Choroid plexus epithelial cell (primary cell): ENCODE measurements at places on chromosomes 1 and 21.
A peak's percentile ranks its signal among the peaks of the same experiment; 100 is the strongest.

- peak; percentile 67 for DNase-seq
These were observed 49.3 kb downstream of the AZIN2 start for GRCh38 chr1:33130297-33130696.

GRCh38 chr1:11797525-11798216, 8.1 kb downstream of the MTHFR start:
- peak; percentile 88 for DNase-seq

DNA sequence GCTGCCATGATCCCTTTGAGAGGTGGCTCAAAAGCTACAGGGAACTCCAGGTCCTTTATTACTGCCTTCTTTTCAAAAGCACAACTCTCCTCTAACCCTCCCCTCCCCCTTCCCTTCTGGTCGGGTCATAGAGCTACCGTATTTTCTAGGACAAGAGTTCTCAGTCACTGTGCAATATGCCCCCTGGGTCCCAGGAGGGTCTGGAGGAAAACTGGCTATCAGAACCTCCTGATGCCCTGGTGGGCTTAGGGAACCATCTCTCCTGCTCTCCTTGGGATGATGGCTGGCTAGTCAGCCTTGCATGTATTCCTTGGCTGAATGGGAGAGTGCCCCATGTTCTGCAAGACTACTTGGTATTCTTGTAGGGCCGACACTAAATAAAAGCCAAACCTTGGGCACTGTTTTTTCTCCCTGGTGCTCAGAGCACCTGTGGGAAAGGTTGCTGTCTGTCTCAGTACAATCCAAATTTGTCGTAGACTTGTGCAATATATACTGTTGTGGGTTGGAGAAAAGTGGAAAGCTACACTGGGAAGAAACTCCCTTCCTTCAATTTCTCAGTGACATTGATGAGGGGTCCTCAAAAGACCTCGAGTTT, 3.1 kb downstream of the BTG2 start:
- no peak for DNase-seq

- no peak for DNase-seq
These were observed 14.5 kb downstream of the ACTRT2 start for GRCh38 chr1:3035563-3036446.

DNA sequence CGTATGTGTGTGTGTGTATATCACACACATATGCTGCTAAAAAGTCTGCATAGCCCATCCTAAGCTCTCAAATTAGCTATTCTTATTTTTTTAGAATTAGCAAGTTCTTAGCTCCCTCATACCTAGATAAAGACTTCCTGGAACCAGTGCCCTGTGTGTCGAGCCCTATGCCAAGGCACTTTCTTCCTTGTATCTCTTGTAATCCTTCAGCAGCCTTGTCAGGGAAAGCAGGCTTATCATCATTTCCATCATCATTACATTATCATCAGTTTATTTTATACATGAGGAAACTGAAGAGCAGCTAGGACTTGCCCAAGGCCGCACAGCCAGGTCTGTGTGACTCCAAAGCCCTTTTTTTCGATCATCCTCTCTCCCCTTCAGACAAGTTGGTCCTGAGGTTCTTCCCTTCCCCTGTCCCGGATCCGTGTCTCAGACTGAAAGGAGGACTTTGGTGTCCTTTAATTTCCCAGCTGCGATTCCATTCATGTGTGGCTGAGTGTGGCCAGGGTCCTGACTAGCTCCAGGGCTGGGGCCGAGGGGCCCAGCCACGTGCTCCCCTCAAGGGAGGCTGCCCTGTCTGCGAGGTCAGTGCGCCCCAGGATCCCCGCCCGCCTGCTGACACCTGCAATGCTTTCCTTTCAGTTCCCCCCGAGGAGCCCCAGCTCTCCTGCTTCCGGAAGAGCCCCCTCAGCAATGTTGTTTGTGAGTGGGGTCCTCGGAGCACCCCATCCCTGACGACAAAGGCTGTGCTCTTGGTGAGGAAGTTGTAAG, 24.9 kb downstream of the IL6R start:
- no peak for DNase-seq

- DNase-seq, result no peak
These were observed 50.8 kb downstream of the TOMM20 start for GRCh38 chr1:235077571-235078479.

DNA sequence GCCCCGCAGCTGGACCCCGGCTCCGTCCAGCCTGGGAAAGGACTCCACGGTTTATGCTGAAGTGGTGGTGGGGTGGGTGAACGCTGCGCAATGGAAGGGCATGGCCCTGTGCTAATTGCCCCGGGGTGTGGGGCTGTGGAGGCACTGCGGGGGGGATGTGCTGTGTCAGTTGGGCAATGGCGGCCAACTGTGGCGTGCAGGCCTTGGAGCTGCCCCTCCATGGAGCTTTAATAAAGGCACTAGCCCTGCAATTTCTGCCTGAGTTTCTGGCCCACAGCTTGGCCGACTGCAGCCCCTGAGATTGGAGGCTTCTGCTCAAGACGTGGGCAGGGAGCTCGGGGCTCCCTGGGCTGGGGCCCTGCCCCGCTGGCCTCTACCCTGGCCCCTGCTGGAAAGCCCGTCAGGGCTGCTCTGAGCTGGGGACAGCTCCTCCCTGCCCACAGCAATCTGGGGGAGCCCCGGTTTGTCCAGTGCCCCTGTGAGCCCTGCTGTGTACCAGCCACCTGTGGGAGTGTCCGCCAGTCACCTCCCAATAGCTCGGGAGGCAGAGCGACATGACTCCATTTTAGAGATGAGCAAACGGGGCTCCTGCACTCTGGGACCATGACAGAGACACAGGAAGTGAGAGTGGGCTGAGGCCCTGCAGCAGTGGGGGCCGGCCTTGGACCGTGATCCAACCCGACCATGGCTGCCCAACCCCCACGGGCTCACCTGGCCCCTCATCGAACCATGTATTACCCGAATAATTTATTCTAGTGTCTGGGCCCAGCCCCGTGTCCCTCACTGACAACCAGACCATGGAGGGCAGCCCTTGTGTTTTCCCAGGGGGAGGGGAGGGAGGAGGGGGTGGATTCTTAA, 8.7 kb upstream of the TNFRSF14 start:
- no peak for DNase-seq

GRCh38 chr1:201719812-201720521, 109.0 kb upstream of the IPO9 start:
- peak; percentile 98 for DNase-seq

GRCh38 chr1:162400790-162401355, 11.1 kb downstream of the SH2D1B start:
- DNase-seq, result no peak

- no peak for DNase-seq
These were observed 153.8 kb downstream of the MRPL39 start for GRCh38 chr21:25453524-25453923.

DNA sequence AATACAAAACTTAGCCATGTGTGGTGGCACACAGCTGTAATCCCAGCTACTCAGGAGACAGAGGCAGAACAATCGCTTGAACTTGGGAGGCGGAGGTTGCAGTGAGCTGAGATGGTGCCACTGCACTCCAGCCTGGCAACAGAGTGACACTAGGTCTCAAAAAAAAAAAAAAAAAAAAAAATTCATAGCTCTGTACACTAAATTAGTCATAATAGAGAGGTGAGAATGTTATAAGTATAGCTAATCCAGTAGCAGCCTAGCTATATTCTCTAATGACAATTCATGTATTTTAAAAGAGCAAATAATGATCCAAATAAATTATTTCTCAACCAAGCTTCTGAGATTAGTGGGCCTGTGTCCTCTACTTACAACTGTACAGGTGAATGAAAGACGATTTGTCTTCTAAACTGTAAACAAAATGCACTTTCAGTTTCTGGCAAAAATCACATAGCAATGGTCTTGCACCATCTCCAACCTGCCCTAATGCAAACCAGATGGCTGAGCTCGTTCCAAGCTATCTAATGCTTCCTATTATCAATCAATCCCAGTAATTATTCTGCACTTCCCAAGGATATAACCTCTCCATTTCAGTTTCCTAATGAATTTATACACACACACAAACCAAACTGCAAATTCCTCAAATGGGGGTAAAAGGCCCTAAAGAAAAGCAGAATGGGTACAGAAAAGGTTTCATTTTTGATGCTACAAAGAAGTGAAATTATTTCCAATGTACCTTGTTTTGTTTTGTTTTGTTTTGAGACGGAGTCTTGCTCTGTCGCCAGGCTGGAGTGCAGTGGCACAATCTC, 56.5 kb downstream of the GATAD2B start:
- DNase-seq, result peak; percentile 72

- DNase-seq, result no peak
These were observed 15.5 kb downstream of the TNFRSF8 start for GRCh38 chr1:12078575-12078937.

- DNase-seq, result no peak
These were observed 87.7 kb downstream of the TGFBR3 start for GRCh38 chr1:91798241-91798648.

GRCh38 chr1:22451702-22452480, at the start of gene ZBTB40:
TSS of gene ZBTB40 (plus strand) at chr1:22451851. CDS start at chr1:22489949, 38,098 bp downstream.
- DNase-seq, result peak; percentile 99

- DNase-seq, result no peak
These were observed 177.6 kb upstream of the HMCN1 start for GRCh38 chr1:185556561-185556960.

DNA sequence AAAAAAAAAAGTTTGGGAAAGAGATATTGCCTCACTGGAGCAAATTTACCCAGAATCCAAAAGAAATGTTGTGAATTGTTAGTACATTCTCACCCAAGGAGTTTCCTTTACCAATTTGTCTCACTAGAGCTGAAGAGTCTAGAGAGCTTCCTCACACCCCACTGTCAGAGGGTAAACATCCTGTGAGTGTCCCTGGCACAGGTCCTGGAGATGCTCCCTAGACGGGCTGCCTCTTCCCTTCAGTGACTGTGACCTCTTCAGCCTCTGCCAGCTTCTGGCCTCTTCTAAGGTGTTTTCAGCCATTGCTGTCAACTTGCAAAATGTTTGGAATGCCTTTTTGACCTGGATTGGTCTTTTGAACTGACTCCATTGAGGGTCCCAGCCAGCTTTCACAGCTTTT, 159.4 kb downstream of the DHRS3 start:
- no peak for DNase-seq

DNA sequence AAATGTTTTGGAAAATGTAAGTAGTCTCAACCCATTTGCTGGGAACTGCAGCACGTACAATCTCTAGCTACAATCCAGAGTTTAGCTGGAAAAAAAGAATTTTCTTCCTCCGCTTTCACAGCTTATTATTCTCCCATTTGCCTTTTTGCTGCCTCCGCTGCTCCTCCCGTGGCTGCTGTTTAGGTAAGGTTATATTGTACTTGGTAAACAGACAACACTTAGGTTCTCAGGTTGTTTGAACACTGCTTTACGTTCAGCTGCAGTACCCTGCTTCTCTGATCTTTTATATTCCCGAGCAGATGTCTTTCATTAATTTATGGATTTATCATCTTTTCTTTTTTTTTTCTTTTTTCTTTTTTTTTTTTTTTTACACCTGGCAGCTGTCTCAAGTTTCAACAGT, 14.3 kb downstream of the PROX1 start:
- no peak for DNase-seq

DNA sequence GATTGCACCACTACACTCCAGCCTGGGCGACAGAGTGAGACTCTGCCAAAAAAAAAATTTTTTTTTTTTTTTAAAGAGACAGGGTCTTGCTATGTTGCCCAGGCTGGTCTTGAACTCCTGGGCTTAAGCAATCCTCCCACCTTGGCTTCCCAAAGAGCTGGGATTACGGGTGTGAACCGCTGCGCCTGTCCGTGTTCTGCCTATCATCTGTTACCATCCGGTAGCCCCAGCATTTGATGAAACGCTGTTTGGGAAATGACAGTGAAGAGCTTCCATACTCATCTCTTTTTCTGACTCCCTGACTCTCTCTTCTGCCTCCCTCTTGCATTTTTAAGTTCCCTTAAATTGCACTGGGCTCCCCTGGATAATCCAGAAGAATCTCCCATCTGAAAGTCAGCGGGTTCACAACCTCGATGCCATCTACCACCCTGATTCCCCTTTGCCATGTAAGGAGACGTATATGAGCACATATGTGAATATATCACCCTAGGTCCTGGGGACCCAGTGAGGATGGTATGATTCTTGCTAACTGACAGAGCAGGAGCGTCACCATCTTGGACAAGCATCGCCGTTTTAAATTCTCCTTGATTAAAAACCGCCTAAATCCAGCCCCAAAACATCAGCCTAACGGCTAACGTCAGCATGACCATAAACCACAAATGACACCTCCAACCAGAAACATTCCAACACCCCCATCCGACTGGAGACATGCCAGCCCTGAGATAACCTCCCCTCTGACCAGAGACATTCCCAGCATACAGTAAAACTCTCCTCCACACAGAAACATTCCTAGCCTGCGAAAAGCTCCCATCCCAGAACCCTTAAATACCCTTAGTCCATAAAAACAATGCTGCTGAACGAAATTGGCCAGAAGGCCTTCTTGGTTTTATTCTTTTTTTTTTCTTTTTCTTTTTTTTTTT, 12.4 kb downstream of the TNFRSF8 start:
- peak; percentile 95 for DNase-seq

GRCh38 chr1:211035821-211036380, 98.0 kb downstream of the KCNH1 start:
- DNase-seq, result no peak

GRCh38 chr1:210440081-210440480, 111.4 kb downstream of the HHAT start:
- no peak for DNase-seq

GRCh38 chr1:25467193-25467592, 36.5 kb downstream of the MACO1 start:
- DNase-seq, result no peak

GRCh38 chr1:208074353-208074752, 163.4 kb upstream of the CD34 start:
- DNase-seq, result no peak

GRCh38 chr1:169892927-169893644, 610 bp downstream of the SCYL3 start:
- DNase-seq, result peak; percentile 46

DNA sequence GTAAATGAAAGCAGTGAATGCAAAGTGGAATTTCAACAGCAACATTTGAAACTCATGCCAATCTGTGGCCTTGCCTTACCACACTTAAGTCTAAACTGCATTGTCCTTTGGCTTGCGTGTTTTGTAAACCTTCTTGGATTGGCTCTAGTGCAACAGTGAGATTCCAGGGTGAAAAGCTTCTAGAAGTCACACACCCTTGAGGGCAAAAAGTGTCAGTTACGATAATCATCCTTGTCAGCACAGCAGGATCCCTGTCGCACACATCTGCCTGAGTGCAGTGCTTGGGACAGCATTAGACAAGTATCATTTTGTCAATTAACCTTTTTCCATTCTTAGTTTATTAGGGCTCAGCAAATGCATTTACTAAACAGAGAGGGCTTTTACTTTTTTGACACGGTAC, 243.4 kb upstream of the PTBP2 start:
- DNase-seq, result no peak

DNA sequence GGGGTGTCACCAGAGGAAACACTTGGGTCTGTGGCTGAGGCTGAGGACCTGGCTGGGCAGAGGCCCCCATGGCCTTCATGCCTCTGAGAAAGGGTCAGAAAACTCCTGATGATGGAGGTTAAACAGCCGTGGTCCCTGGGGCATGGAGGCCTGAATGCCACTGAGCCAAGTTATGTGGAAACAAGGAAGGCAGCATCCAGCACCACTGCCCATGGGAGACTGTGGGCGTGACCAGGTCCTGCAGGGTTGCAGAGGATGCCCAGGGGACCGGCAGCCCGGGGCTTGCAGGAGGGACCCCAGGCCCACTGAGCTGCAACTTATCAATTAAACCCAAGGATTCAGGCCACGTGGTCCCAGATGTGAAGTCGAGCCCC, 18.9 kb upstream of the COL6A2 start:
- no peak for DNase-seq

GRCh38 chr1:228647523-228648444, 87.5 kb upstream of the RHOU start:
- DNase-seq, result peak; percentile 57
